ENCODE measurements at places on chromosomes 13 and 19. TPM values are rescaled to one million over a fixed set of nuclear protein-coding genes. Genes with fewer than 3 reads are reported as not detected.

DNA sequence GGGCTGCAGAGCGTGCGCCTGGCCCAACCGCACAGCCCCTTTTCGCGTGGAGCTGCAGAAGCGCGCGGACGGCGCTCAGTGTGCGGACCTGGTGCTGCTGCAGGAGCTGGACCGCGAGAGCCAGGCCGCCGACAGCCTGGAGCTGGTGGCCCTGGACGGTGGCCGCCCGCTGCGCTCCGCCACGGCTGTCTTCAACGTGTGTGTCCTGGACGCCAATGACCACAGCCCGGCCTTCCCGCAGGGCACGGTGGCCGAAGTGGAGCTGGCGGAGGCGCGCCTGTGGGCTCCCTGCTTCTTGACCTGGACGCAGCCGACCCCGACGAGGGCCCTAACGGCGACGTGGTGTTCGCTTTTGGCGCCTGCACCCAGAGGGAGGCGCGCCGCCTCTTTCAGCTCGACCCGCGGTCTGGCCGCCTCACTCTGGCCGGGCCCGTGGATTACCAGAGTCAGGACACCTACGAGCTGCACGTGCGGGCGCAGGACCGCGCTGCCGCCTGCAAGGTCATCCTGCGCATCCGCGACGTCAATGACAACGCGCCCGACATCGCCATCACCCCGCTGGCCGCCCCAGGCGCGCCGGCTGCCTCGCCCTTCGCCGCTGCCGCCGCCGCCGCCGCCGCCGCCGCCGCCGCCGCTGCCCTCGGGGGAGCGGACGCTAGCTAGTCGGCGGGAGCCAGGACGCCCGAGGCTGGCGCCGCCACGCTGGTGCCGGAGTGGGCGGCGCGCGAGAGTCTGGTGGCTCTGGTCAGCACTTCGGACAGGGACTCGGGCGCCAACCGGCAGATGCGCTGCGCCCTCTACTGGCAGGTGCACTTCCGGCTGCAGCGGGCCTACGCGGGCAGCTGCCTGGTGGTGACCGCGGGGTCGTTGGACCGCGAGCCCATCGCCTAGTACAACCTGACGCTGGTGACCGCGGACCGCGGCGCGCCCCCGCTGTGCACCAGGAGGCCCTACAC is 172.2 kb downstream of the OLFM4 start:
- DNase-seq = peak; percentile 86

CEACAM8 gene
- total RNA-seq = not detected

PRR36 gene
- 10.9 TPM for total RNA-seq

NCAN gene
- total RNA-seq = 0.80 TPM

DNA sequence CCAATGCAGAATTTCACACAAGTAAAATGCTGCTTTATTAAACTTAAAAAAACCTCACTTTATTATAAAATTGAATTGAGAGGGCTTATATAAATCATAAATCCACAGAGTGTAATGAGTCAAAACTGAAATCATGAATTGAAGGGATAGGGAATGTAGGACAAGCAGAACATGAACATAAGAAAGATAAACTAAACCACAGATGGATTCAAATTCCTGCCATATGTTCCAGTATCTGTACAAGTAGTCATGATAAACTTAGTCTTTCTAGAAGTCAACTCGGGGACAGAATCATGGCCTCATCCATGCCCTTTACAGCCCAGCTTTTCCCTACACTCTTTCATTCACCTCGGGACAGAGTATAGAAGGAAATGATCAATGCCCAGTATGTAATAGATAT is 16.6 kb downstream of the LMO7 start:
- no peak for DNase-seq

CCDC70 gene
- total RNA-seq = not detected

Measured in type B pancreatic cell (in vitro differentiated cells).